ENCODE measurements at places on chromosomes 1 and 21.

DNA sequence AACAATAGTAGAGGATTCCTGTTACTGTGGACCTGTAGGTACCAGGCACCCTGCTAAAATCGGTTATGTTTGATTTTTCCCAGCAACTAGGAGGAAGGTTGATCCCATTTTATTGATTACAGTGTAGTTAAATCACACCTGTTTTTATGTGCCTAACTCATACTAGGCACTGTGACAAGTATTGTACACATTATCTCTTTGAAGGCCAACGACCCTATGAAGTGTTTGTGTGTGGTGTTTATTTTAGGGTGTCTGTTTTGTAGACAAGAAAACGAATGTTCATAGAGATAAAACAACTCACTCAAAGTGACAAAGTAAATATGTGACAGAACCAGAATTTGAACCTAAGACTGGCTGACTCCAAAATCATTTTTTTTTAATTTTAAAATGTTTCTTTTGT lies 49.5 kb downstream of the FGGY start:
- DNase-seq = no peak

DNA sequence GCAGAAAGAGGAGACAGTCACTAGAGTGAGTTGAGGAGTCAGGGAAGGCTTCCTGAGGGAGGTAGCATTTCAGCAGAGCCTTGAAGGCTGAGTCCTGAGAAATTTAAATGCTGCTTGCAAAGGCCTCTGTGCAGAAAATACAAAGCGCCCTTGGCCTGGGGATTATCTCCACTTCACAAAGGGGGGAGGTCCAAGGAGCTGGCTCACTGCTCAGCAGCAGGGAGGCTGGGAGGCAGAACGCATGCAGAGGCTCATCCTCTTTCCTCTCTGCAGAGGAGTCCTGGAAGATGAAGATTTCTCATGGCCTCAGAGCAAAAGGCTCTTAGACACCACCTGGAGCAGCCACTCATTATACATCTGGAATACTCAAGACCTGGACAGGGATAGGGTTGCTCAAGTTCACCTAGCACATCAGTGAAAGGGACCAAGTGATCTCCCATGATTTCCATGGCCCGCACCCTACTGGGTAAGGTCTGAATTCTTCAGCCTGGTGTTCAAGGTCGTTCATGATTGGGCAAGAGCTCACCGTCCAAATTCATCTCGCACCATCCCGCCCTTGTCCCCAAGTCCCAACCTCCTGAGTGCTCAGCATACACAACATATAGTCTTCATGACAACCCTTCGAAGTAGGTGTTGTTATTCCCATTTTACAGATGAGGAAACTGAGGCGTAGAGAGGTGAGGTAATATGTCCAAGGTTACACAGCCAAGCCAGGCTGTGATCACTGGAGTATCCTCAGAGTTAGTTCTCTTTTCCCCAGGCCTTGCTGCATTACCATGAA lies 9.0 kb downstream of the SLC1A7 start:
- no peak for DNase-seq

GRCh38 chr1:145982010-145982723 lies 14.2 kb downstream of the TXNIP start:
- DNase-seq = no peak

- DNase-seq = no peak
These were observed 33.6 kb upstream of the DENND1B start for GRCh38 chr1:197808880-197809279.

DNA sequence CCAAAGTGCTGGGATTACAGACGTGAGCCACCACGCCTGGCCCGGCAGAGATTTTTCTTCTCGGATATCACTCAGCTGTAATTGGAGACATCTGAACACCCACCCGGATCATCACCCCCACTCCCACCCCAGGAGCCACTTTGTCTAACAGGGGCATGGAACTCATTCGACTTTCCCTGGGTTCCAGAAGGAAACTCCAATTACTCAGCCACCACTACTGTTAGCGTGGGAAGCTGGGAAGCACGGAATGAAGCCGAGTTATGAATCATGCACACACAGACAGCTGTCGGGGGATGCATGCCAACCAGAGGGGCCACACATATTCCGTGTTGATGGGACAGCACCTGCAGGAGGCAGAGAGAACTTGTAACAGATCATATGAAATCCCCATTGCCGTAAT lies 85.2 kb downstream of the HLCS start:
- DNase-seq = no peak
